ENCODE measurements at places on chromosomes 1 and 21. TPM values are rescaled to one million over a fixed set of nuclear protein-coding genes. Genes with fewer than 3 reads are reported as not detected.

The DNAJC6 gene
- total RNA-seq, result 54.6 TPM

DNA sequence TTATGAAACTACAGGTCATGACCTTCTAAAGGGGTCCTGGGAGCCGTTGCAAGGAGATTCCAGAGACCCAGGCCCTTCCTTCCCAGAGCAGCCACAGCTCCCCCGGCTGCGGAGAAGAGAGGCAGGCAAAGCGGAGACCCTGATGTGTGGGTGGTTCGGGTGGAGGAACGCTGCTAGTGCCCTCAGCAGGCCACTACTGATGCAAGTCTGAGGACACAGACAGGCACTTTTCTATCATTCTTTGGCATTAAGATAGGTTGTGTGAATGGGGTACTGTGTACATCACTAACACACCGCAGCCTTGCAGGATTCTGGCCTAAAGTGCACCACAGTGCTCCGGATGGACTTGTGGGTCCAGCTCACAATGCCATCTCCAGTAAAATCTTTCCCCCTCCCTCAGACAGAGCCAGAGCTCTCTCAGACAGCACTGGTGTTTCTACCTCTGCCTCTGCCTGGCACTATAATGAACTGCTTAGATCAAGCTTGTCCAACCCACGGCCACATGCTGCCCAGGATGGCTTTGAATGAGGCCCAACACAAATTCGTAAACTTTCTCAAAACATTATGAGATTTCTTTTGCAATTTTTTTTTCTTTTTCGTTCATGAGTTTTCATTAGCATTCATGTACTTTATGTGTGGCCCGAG, 121.4 kb downstream of the TGFBR3 start:
- no peak overlapping the region for H3K27ac ChIP-seq
- no peak overlapping the region for H3K4me3 ChIP-seq
- no peaks in the 10 kb centered on the region for H3K27me3 ChIP-seq
- no peaks in the 10 kb centered on the region for H3K4me1 ChIP-seq

- no peaks in the 10 kb centered on the region for H3K36me3 ChIP-seq
- no peak overlapping the region for H3K4me3 ChIP-seq
- no peak for DNase-seq
- H3K4me1 ChIP-seq, result peaks cover 6% of the 10 kb centered on the region
These were observed 32.7 kb downstream of the SLC66A1 start for GRCh38 chr1:19344831-19345230.

DNA sequence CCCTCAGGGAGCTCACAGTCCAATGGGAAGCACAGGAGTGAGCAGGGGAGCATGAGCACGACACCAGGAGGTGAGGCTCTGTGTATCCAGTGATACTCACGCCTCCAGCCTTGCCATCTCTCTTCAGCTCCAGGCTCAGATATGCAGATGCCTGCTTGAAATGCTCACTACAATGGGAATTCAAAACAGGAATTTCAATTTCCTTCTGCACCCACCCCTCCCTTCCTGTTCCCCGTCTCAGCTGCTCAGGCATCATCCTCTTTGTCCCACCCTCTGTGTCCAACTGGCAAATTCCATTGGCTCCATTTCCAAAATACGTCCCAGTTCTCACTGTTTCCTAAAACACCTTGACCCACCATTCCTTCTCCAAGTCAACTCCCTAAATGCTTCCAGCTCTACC, 58.9 kb downstream of the FBXO2 start:
- H3K27ac ChIP-seq, result no peak overlapping the region
- no peak overlapping the region for H3K4me3 ChIP-seq
- no peaks in the 10 kb centered on the region for H3K4me1 ChIP-seq
- H3K36me3 ChIP-seq, result no peaks in the 10 kb centered on the region
- no peak for DNase-seq

GRCh38 chr1:150186789-150187559, 37.3 kb downstream of the PLEKHO1 start:
- no peak for DNase-seq
- H3K36me3 ChIP-seq, result peaks cover 4% of the 10 kb centered on the region
- H3K4me1 ChIP-seq, result peaks cover 1% of the 10 kb centered on the region
- no peaks in the 10 kb centered on the region for H3K27me3 ChIP-seq

GRCh38 chr21:17089091-17089491, 423.8 kb upstream of the CXADR start:
- peaks cover 5% of the 10 kb centered on the region for H3K4me1 ChIP-seq
- DNase-seq, result no peak
- peaks cover 2% of the 10 kb centered on the region for H3K27me3 ChIP-seq
- no peak overlapping the region for H3K4me3 ChIP-seq
- H3K27ac ChIP-seq, result no peak overlapping the region

DNA sequence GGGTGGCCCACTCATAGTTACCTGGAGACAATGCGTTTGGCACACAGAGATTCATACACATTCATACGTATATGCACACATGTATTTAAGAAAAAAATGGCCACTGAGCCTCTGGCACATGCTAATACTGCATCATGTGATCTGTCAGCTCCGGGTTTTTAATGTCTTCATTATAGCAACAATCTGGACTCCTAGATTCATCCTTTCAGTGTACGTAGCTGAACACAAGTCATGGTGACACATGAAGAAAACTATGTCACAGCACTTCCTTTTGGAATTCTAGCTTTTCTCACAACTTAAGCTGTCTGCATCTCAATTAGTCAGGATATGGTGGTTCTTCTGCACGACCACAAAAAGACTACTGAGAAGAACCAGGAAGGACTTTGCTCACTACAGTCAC, 24.7 kb downstream of the HSF2BP start:
- no peak overlapping the region for H3K4me3 ChIP-seq
- DNase-seq, result no peak
- peaks cover 3% of the 10 kb centered on the region for H3K27me3 ChIP-seq
- H3K4me1 ChIP-seq, result peaks cover 10% of the 10 kb centered on the region
- no peak overlapping the region for H3K27ac ChIP-seq

GRCh38 chr1:168960595-168960994, 145.9 kb upstream of the ATP1B1 start:
- H3K36me3 ChIP-seq, result no peaks in the 10 kb centered on the region
- no peak overlapping the region for H3K27ac ChIP-seq
- no peaks in the 10 kb centered on the region for H3K4me1 ChIP-seq
- H3K27me3 ChIP-seq, result peaks cover 5% of the 10 kb centered on the region

- H3K27me3 ChIP-seq, result no peaks in the 10 kb centered on the region
- H3K4me3 ChIP-seq, result no peak overlapping the region
- peaks cover 10% of the 10 kb centered on the region for H3K4me1 ChIP-seq
- no peaks in the 10 kb centered on the region for H3K36me3 ChIP-seq
These were observed 107.6 kb upstream of the NFIA start for GRCh38 chr1:60974524-60975372.

DNA sequence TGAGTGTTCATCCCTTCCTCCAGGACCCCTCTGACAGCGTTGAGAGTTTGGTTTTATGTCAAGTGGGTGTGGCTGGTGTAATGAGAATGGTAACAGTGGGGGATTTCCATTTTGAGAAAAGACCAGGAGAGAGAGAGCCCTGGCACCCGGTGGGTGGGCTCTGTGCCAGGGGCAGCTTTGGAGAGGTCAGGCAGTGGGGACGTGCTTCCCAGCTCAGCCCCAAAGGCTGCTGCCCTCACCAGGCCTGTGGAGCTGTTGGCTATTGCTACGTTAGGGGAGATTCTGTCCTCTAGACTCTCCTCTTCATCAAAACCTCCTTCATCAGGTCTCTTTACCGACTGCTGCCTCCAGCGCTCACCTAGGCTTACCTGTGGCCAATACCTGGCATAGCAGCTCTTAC, 176.3 kb downstream of the PTPRU start:
- DNase-seq, result no peak
- no peaks in the 10 kb centered on the region for H3K36me3 ChIP-seq
- H3K4me3 ChIP-seq, result no peak overlapping the region
- peaks cover 6% of the 10 kb centered on the region for H3K4me1 ChIP-seq
- H3K27me3 ChIP-seq, result peaks cover 5% of the 10 kb centered on the region
- H3K27ac ChIP-seq, result no peak overlapping the region

DNA sequence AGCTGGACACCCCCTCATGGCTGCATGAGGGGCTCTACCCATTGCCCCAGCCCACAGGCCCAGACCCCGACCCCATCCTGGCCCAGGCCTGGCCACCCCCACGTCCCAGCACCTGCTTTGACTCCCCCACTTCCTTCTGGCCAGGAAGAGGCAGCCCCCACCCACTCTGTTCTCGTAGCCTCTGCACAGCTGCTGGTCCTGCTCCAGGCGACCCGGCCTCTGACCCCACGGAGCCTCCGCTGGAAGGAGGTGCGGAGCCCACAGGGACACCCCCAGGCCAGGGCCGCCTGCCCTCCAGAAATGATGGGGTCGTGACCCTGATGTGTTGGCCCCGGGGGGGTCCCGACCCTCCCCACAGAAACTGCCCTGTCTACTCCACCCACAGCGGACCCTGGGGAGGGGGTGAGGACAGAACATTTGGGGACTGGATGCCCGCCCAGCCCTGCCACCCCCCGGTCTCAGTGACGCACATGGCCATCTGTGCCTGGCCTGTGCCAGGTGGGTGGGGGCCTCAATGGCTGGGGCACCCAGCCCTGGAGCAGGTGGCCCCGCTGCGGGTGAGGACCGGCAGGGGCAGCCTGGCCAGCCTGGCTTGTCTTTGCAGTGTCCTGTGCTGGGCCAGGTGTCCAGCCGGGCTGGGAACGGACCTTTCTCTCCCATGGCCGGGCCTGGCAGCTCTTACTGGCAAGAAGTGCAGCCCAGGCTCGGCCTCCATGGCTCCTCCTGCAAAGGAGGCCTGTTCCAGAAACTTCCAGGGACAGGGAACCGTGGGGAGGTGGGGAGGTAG, 78.6 kb downstream of the MORN1 start:
- peaks cover 4% of the 10 kb centered on the region for H3K4me1 ChIP-seq
- peaks cover 2% of the 10 kb centered on the region for H3K27me3 ChIP-seq
- no peak overlapping the region for H3K27ac ChIP-seq
- peaks cover 3% of the 10 kb centered on the region for H3K36me3 ChIP-seq
- H3K4me3 ChIP-seq, result no peak overlapping the region
- no peak for DNase-seq

- DNase-seq, result no peak
- no peak overlapping the region for H3K27ac ChIP-seq
- H3K27me3 ChIP-seq, result peaks cover 2% of the 10 kb centered on the region
- no peak overlapping the region for H3K4me3 ChIP-seq
- peaks cover 11% of the 10 kb centered on the region for H3K4me1 ChIP-seq
- H3K36me3 ChIP-seq, result no peaks in the 10 kb centered on the region
These were observed 32.8 kb downstream of the DPT start for GRCh38 chr1:168696125-168696760.

DNA sequence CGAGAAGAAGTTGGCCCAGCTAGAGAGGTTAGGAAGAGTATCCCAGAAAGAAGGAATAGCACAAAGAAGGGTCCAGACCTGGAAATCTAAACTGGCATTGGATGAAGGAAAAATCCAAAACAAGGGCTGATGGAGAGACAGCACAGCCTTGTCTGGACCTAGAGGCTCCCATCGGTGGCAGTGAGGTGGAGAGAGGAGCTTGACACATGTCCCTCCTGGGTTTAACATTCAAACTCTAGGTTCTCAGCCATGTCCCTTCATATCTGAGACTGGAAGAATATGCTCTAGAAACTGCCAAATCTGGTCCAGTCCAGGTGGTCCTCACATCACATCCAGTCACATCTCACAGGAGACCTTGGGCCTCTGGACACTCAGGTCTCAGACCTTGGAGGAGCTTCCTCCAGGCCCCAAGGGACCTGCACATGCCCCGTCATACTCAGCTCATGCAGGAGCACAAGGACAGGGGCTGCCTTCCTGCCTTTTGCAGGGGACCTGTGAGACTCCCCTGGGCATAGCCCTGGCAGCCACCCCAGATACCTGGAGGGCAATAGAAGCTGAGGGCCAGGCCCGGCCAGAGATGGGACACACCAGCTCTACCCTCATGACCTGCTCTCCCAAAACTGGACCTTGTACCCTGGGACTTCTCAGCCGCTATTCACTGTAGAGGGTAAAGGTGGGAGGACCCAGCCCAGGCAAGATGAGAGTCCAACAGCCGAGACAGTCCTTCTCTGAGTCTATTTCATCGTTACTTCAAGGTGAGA, 7.5 kb downstream of the TMEM125 start:
- H3K4me1 ChIP-seq, result peaks cover 5% of the 10 kb centered on the region
- no peaks in the 10 kb centered on the region for H3K36me3 ChIP-seq
- no peak overlapping the region for H3K4me3 ChIP-seq
- peaks cover 7% of the 10 kb centered on the region for H3K27me3 ChIP-seq

Data from glutamatergic neuron (in vitro differentiated cells).